ENCODE measurements at places on chromosomes 1 and 21.
A peak's percentile ranks its signal among the peaks of the same experiment; 100 is the strongest.

- no peak for DNase-seq
Measured at GRCh38 chr1:211643324-211644212, 31.9 kb downstream of the NEK2 start.

GRCh38 chr1:208059409-208060001 is 148.6 kb upstream of the CD34 start:
- no peak for DNase-seq

DNA sequence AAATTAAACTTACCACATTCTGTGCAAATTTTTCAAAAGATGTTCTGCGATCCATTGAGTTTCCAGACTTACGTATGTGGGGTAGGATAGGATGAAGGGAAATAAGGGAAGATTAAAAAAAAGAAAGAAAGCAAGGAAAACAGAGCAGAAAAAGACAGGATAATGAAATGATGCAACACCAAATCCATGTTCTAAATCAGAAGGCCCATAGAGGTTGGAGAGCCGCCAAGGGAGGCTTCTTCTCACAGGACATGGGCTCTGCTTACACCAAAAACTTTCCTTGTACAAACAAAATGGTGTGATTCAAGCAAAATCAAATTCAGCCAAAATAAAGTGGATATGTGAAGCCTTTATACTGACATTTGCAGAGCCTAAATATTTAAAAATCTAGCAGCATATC is 189.5 kb upstream of the GREM2 start:
- no peak for DNase-seq

- DNase-seq = peak; percentile 94
Measured at GRCh38 chr1:204461331-204462228, 33.0 kb downstream of the PIK3C2B start.

DNA sequence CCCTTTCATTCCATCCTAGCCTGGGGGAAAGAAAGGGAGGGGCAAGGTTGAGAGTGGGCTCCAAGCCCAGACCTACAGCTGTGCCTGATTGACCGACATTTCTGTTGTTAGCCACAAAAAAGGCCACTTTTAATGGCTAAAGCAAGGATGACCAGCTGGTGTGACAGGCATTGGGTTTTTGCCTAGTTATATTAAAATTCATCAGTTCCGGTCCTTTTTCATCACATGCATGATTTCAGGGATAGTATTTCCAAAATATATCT is 192.3 kb downstream of the ZNF326 start:
- no peak for DNase-seq

DNA sequence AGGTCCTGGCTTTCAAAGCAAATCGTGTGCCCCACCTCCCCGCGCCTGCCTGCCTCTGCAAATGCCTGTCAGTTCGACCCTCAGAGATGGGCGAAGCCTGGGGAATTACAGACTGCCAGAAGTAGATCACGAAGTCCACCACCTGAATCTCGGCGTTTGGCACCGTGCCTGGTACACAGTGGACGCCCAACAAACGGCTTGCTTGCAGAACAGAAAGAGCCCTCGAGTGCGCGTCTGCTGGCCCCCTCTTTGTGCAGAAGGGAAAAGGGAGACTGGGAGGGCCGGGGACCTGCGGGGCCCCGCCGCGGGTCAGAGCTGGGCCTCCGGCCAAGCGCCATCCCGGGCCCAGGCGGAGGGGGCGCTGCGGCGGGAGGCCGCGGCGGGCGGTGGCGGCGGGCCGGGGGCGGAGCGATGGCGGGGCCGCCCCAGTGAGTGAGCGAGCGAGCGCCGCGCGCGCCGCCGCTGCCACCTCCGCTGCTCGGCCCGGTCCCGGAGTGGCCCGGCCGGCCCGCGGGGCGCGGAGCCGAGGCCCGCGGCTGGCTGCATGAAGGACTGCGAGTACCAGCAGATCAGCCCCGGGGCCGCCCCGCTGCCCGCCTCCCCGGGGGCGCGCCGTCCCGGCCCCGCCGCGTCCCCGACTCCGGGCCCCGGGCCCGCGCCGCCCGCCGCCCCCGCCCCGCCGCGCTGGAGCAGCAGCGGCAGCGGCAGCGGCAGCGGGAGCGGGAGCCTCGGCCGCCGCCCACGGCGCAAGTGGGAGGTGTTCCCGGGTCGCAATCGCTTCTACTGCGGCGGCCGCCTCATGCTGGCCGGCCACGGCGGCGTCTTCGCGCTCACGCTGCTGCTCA is at the start of gene ZDHHC18:
TSS of gene ZDHHC18 (plus strand) at position 428 of the 845 bp plus-strand sequence. CDS start at position 545, 117 bp downstream.
- DNase-seq = peak; percentile 70

DNA sequence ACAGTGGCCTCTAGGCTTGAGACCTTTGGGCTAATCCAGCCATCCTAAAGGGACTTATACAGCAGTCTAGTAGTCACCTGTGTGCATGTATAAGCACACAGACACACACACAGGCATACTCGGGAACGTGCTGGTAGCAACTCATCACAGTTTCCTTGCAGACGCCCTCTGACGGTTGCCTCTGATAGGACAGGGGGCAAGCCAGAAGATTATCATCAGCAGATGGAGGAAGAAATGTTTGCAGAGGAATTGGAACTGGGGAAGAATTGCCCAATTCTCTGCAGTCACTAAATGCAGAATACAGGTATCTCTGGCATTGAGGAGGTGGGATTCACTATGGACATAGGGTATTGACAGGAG is 222.2 kb downstream of the C1orf94 start:
- no peak for DNase-seq

DNA sequence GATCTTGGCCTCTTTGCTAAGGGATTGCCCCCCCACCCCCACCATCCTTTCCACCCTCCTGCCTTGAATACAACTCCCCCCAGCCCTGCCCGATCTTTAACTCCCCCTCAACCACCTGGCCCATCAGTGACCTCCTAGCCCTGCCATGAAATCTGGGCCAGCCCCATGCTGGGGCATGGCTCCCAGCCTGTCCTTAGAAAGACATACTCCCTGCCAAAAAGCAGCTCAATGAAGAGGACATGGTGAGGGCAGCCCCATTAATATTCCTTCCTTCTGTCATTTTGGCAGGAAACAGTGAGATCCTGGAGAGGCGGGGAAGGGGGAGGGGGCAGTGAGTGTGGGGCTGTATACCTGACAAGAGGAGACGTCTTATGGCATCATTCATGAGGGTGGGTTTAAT is 66.8 kb upstream of the DISP3 start:
- no peak for DNase-seq

DNA sequence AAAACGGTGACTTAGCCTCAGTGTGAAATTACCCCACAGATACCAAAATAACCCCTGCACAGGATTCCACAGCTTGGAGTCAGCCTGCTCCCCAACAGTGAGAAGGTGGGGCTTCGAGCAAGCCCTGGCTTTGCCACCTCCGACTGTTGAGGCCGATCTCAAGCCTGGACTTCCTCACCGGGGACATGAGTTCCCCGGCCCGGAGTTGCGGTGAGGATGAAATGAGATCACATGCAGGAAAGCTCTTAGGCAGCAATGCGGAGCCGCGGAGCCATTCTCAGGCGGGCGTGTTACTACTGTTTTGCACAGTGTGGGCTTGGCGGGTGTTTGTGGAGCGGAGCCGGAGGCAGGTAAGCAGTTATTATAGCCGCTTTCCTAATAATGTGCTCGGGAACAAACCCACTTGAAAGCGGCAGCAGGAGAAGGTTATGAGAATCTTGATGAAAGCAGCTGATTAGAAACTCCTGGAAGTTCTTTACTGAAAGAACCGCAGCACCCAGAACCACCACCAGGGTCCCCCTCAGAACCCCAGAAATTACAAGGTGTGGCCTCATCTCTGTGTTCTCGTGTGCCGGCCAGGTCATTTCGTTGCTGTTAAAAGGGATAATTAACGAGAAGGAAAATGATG is 3.9 kb upstream of the CLSTN1 start:
- peak; percentile 51 for DNase-seq

GRCh38 chr1:21885236-21886037 is 51.7 kb downstream of the HSPG2 start:
- DNase-seq = no peak

DNA sequence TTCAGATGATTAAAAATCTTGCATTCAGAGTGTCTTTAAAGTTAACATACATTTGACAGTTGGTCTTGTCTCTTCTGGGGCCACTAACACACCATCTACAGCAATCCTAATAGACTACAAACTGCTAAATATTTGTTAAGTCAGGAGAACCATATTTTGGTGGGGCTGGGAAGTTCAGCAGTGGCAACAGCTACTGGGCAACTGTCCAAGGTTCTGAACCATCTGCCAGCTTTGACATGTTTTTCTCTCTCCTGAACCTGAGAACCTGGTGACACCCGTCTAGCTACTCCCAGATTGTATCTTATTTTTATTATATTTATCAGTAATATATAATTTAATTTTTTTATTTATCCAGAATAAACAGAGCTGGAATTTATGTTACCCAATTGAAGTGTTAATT is 199.0 kb upstream of the DPYD start:
- DNase-seq = no peak

DNA sequence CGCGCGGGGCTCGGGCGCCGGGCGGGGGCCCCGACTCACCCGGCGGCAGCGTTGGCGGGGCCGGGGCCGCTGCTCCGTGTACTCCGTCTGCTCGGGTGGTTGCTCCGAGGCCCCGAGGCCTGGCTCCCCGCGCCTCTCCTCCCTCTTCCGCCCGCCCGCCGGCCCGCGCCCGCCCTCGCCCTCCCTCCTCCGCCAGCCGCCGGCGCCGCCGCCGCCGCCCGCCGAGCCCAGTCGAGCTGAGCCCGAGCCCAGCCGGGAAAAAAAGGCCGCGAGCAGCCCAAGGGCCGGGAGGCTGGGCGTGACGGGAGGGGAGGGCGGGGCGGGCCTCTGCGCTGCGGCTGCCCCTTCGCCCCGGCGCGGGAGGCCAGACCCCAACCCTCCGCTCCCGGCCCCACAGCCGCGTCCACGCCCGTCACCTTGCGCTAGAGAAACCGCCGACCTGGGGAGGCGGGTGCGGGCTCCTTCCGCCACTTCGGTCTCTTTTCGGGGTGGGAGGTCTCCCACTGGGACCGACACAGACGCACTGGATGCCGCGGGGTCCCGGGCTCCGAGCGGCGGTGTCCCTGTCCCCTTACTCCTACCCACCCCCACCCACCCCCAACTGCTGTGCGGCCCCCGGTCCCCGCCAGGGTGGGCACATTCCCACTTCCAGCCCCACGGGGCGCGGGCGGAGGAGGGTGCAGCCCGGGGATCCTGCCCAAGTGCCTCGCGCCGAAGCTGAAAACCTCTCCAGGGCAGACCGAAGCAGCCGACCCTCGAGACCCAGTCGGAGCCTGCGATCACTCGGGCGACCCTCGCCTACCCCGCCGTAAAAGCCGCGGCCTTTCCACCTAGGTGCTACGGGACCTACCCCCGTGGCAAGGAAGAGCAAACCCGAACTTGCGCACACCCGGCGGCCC is at the start of gene CERS2:
TSS of gene CERS2 (minus strand) at position 256 of the 899 bp plus-strand sequence. CDS start 5,745 bp downstream, outside the sequence.
- DNase-seq = peak; percentile 90

GRCh38 chr1:177948336-177948972 is 21.4 kb downstream of the SEC16B start:
- DNase-seq = no peak

GRCh38 chr1:5734414-5734813 is 257.8 kb downstream of the NPHP4 start:
- DNase-seq = no peak

DNA sequence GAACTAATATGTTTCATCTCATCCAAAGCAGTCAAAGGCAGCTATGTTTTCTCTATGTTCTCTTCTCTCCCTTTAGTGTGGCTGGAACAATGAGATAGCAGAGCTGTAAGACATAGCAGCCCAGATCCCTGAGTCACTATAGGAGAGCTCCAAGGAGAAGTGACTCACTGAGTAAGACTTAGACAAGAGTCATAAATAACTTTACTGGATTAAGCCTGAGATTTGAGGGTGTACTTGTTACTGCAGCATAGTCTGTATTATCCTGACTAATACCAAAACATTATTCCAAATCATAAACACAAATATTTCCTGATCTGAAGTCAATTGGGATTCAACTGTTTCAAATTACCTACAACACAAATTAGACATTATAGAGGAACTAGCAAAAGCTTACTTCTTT is 3.9 kb downstream of the KRTAP19-8 start:
- no peak for DNase-seq

DNA sequence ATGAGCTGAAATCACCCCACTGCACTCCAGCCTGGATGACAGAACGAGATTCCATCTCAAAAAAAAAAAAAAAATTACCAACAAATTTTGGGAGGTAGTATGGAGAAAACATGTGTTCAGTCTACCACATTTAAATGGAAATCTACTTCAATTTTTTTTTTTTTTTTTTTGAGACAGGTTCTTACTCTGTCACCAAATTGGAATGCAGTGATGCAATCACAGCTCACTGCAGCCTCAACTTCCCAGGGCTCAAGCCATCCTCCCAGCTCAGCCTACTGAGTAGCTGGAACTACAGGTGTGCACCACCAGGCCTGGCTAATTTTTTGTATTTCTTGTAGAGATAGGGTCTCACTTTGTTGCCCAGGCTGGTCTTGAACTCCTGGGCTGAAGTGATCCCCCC is 82.1 kb downstream of the GFI1 start:
- no peak for DNase-seq

DNA sequence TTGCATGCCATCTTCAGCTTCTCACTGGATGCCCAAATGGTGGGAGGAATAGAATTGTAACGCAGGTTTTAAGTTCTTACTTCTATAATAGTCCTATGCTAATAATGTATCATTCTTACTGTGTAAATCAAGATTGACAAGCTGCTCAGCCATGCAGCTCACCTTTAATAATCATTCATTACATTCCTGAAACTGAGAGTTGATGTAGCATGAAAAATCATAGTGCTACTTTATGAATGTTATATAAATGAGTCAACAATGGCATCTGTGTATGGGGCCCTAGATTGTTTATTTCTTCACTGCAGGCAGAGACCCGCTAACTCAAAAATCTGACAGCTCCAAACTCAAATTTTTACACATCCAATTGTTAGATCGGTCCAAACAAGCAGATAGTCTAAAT is 34.4 kb downstream of the FH start:
- no peak for DNase-seq

- no peak for DNase-seq
Measured at GRCh38 chr1:60672449-60672848, 409.9 kb upstream of the NFIA start.

DNA sequence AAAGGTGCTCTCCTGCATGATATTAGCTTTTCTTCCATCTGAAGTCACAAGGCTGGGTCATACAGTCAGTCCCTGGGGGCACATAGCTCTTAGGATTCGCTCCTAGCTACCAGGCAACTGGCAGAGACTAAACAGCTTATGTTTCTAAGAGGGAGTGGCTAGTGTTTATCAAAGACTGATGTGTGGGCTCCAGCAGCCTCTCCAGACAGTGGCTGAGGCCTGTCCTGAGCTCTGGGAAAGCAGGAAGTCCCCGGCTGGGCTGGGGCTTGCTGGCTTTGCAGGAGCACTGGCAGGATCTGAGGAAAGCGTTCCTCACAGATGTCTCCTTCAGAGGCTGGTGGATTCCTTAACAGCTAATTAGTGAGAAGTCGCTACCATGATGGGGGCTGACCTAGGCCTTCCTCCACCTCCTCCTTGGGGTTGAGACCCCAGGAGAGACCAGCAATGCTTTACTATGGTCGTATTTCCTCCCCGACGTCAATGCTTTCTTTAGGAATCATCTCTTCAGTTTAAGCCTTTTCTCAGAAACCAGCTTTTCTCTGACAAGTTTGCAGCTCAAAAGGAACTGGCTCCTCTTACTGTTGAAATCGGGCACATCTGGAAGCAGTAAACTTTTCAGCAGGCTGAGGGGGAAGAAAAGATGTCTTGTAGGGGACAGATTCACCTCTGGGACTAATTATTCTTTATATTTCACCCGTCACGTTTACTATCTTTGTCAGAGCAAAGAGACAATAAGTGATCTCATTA is 33.5 kb upstream of the HHAT start:
- DNase-seq = no peak

All from hematopoietic multipotent progenitor cell (in vitro differentiated cells).